GM18507 (cell line): ENCODE measurements at places on chromosomes 5 and 9.

DNA sequence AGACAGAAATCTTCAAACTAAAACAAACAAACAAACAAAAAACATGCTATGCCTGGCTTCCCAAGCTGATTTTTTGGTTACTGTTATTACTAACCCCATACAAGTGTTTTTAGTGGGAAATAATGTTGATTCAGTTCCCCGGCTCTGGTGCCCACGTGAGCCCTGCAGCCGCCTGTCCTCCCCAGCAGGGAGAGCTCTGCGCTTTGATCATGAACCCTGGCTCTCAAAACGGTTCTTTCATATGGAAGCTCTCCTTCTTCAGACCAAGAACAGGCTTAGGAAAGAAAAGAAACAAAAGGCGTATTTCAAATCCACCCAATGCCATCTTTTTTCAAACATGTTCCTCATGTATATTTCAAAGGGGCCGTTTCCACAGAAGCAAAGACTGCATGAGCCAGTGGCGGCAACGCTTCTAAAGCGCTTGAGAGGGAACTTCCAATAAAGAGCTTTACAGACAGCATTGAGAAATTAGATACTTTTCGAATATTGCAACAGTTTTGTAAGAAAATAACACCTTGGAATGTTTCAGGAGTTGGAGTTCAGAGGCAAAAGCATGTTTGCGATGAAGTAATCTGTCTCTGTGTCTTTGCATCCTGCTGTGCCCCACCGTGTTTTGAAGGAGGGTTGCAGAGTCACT lies 74.8 kb downstream of the ICE1 start:
- peak; percentile 11 for DNase-seq

GRCh38 chr9:111936391-111936790 lies 39.8 kb downstream of the UGCG start:
- no peak for DNase-seq

DNA sequence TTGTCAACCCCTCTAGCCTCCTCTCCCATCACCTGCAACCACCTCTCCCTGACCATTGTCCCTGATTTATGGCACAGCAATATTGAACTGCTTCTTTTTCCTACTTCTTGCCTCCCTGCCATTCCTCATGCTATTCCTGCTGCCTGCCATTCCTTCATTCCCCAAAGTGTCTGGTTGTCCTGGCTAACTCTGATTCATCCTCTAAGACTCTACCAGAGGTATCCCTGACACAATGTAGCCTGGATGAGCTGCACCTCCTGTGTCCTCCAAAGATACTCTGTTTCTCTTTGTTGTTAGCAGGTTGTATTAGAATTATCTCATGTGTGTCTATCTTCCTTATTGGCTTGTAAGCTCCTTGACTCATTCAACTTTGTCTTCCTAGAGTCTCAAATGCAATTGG lies 53.5 kb upstream of the PTPN3 start:
- DNase-seq, result no peak

GRCh38 chr9:124950050-124950718 lies 9.3 kb upstream of the GOLGA1 start:
- DNase-seq, result no peak

DNA sequence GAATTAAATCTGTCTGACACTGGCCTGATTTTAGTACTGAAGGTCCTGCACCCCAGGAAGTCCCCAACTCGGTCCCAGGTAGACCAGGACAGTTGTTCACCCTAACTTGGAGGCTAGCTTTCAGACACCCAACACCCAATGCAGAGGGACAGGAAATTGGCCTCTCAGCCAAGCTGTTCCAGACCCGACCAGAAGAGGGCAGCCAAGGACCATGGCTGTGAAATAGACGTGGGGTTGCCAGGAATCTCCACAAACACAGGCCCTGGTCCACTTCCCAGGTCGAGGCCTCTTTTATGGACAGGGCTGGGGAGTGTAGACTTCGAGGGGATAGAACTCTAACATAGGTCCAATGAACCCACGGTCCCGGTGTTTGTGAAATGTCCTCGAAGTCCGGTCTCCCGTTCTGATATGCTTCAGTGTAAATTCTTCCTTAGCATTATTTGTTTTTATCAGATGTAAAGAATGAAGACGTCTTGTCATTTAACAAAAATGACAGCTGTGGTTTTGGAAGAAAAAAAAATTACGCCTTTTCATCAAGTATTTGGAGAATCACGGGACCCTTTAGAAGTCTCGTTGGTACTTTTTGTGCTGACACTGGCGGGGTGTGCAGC lies 260.3 kb upstream of the ADAMTS16 start:
- DNase-seq, result peak; percentile 35

DNA sequence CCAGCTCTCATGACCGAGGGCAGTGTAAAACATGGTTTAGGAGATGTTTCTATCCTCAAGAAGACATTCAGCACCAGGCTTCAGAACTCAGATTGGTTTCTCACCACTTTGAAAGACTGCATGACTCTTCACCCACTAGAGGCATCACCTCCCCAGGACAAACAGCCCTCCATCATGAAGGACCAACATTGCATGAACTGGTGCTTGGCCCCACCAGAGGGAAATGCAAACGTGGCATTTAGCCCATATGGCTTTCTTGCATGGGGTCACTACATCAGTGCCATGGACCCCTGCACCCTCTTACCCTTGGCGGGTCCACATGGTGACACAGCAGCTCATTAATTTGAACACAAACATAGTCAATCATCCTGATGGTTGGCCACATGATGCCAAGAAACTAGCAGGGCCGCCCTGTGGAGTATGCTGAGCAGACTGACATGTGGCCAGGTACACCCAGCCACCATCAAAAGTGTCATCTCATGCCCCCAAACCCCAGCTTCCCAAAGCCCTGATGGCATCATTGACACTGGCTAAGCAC lies 129.5 kb upstream of the FSTL4 start:
- no peak for DNase-seq

DNA sequence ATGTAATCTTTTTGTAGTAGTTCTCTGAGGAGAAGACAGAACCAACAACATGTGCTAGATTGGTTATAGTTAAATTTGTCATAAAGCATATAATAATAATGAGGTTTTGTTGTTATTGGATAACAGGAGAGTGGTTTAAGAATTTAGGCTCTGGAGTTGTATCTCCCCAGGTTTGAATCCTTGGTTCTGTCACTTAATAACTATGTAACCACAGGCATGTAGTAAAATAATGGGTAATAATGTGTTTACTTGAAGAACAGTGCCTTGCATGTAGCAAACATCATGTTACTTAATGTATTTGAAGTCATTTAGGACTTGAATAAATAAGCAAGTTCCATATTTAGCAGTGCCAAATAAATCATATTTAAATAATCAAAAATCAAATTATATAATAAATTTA lies 55.8 kb downstream of the NSD1 start:
- DNase-seq, result no peak

DNA sequence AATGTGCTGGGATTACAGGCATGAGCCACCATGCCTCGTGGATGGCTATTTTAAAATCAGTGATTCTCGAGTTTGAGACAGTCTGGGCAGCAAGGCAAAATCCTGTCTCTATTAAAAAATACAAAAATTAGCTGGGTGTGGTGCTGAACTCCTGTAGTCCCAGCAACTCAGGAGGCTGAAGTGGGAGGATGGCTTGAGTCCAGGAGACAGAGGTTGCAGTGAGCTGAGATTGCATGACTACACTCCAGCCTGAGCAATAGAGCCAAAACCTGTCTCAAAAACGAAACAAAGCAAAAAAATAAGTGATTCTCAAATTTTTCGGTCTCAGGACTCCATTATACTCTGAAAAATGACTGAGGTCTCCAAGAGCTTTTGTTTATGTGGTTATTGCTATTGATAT lies 47.9 kb upstream of the HSPA9 start:
- DNase-seq, result no peak

DNA sequence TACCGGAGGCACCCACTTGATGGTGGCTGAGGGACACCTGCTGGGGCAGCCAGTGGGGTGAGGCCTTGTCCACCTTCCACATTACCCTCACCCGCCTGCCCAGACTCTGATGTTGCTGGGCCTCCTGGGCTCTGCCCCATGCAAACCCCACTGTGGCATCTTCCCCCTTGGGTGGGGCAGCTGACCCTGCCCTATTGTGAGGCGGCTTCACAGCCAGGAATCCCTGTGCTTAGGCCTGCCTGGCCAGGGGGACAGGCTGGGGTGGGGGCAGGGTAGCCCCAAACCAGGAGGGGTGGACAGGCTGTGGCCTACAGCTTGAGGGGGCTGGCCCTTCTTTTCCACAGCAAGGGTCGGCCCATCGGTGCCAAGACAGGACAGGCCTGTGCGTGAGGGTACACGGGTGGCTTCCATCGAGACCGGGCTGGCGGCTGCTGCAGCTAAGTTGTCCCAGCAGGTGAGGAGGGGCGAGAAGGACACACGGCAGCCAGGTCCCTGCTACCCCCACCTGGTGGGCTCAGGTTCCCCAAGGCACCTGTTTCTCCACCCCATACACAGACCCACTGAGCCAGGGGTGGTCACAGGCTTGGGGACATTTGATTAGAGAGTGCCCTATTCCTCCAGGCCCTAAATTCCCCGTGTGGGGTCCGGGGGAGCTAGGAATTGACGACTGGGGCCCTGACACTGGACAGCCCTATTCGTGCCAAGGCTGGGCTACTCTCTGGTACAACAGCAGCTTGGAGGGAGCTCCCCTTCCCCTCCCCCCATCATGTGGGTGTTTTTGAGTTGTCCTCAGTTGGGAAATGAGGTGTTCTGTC lies 99.2 kb downstream of the PHF2 start:
- no peak for DNase-seq

GRCh38 chr5:149583394-149583793 lies 2.1 kb downstream of the ARHGEF37 start:
- DNase-seq, result no peak

DNA sequence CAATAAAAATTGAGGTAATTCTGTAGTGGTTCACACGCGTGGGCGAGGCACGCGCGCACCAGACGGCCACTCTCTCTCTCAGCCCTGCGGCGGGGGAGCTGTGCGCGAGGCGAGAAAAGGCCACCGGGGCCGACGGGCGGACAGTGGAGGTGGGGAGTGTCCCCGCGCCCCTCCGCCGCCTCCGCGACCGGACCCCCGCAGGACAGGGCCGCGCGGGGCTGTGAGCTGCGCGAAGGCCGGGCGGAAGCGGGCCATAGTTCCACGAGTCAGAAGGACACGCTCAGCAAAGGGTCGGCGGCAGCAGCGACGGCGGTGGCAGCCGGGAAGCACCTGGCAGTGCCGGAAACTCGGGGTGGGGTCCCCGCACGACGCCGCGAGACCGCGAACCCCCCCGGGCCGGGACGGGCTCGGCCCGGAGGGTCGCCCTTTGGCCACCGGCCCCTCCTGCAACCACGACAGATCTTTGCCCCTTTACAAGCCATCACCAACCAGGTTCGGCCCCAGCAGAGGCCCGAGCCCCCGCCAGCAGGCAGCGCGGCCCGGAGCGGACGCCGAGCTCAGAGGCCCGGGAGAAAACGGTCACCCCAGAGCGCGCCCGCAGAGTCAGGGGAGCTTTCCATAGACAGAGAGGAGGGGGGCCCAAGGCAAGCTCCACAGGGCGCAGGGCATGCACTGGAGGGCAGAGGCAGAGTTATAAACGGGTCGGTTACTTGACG lies 60.9 kb downstream of the ZNF354C start:
- DNase-seq, result no peak

GRCh38 chr5:76425928-76426804 lies 23.1 kb downstream of the IQGAP2 start:
- DNase-seq, result no peak

DNA sequence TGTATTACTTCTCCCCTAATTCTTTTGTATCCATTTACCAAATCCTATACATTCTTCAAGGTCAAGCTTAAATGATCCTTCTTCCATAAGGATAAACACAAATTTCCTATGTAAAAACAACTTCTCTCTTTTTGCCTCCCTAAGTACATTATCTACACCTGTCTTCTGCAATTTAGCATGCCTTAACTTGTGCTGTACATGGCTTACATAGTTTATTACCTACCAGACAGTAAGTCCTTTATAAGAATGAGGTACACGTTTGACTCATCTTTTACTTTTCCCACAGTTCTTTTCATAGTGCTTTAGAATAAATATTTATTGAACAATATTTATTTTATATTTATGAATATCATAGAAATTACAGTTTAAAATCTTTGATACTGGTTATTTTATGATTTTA lies 33.4 kb downstream of the GIN1 start:
- DNase-seq, result no peak

GRCh38 chr9:33104401-33104800 lies 27.9 kb upstream of the SMU1 start:
- DNase-seq, result no peak

DNA sequence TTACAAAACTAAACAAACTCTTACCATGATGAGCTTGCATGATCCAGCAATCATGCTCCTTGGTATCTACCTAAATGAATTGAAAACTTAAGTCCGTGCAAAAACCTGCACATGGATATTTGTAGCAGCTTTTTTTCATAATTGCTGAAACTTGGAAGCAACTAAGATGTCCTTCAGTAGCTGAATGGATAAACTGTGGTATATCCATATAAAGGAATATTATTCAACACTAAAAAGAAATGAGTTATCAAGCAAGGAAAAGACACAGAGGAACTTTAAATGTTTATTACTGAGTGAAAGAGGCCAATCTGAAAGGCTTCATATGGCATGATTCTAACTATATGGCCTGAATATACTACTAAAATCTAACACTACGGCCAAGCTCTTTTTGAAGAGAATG lies 139.1 kb upstream of the ZNF608 start:
- DNase-seq, result no peak

- no peak for DNase-seq
These were observed 242.6 kb downstream of the KIAA0825 start for GRCh38 chr5:94375801-94376200.

DNA sequence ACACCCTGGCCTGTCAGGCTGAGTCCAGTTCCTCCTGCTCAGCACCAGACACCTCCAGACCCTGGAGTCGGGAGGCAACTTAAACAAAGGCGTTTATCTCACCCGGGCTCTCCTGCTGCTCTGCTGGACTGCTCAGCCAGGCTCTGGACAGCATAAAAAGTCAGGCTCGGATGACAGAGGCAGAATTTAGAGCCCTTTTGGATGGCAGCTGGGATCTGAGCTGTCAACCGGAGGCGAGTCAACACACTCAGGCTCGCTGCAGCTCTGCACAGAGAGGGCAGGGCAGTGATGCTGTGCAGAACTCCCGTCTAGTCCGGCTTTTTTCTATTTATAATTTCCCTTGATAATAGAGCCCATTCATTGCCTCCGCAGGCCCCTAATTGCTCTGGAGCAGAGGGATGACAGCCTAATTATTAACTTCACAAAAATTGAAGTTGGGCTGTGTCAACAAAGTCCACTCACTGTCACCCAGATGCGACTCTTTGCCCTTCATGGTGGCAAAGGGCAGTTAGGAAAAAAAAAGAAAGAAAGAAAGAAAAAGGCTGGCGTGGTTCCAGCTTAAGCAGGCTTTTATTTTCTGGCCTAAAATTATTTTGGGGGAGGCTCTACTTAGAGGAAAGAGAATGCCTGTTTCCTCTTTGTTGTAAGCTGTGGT lies 37.6 kb downstream of the STC2 start:
- DNase-seq, result no peak

GRCh38 chr9:119697996-119698395 lies 328.8 kb upstream of the BRINP1 start:
- DNase-seq, result no peak

DNA sequence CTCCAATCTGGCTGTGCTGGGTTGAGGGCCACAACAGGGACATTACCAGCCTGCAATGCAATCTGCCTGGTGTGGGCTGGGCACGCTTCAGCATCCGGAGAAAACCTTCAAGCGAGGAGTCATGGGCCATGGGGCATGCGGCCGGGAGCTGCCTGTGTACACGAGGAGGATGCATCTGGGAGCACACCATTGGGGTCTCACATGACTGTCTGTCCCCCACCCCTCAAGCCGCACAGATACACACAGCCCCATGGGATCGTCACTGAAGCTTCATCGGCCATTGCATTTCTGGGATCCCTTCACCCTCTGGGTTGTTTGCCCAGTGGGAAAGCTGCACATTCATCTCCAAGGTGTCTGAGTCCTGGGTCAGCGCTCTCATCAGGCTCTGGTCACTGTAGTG lies 9.9 kb downstream of the LCN1 start:
- DNase-seq, result no peak
